ENCODE measurements at places on chromosomes 6 and 20.

DNA sequence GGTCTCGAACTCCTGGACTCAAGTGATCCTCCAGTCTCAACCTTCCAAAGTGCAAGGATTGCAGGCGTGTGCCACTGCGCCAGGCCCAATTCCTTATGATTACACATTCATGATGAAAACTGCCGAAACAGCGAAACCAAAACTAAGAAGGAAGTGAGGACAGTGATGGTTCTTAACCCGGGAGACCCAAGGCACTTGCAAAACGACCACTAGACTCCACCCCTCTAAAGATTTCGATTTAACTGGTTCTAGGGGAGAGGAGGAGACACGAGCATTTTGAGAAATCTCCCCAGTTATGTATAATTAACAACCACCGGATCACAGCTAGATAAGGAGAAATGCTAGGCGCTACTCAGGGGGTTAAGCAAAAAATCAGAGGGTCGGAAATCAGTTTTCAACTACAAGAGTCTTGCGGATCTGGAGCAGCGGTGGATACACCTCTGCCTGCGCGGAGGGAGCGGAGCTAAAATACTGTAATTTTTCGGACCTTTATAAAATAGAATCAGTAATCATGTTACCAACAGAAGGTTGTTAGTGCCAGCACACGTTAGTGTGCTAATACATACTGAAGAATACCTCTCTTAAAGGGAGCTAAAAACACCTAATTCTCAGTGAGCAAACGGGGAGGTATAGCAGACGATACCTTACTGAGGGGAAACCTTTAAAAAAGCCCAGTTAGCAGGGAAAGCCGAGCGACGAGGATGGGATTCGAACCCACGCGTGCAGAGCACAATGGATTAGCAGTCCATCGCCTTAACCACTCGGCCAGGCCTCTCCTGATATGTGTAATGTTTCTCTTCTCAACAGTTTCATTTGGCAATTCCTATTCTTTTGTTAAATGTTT lies 60.0 kb upstream of the BTN3A2 start:
- DNase-seq, result peak; percentile 53

- no peak for DNase-seq
Measured at GRCh38 chr6:135030056-135030473, 24.6 kb downstream of the HBS1L start.

DNA sequence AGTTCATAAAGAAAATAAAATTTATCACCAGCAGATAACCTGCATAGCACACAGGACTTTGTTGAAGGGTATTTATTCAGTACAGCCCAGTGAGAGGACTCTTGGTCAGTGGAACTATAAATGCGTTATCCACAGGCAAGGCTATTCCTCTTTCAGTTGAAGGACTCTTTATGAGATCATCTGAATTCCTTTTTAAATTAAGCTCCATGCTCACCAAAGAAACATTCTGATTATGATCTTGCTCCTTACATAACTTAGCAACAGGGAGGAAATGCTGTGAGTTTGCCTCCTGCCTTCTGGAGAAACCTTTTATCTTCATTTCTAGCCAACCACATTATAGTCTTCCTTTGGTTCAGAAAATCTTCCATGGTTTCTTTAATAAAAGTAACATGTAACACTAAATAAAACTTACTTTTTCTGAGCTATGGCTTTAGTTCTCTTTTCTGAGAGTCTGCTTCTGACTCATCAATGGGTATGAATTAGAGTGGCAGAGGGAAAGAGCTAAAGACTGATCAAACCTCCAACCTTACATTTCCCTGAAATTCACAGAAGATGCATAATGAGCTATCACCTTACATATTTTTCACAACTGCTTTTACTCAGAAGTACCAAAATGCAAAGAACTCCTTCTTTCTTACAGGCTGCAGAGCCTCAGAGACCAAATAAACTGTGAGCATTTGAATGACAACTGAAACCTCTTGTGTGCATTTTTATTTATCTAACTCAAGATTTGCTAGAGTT lies 267.2 kb downstream of the ADGRG6 start:
- no peak for DNase-seq

DNA sequence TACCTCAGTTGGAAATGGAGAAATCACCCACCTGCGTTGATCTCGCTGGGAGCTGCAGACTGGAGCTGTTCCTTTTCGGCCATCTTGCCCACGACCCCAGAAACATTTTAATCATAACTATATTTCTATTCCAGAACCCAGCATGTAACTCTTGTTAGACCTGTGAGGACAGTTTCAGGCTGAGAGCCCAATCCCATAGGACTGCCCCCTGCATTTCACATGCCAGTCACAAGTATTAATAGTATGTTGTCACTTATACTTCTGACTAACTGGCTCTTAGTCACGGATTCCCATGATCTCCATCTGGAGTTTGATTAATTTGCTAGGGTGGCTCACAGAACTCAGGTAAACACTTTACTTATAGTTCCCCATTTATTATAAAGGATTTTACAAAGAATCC lies 96.0 kb upstream of the PRND start:
- DNase-seq, result no peak

- no peak for DNase-seq
Measured at GRCh38 chr6:35148167-35148741, 7.1 kb upstream of the TCP11 start.

GRCh38 chr20:24631173-24631505 lies 161.7 kb downstream of the SYNDIG1 start:
- no peak for DNase-seq

- no peak for DNase-seq
Measured at GRCh38 chr20:35120012-35120701, 27.0 kb downstream of the EDEM2 start.

DNA sequence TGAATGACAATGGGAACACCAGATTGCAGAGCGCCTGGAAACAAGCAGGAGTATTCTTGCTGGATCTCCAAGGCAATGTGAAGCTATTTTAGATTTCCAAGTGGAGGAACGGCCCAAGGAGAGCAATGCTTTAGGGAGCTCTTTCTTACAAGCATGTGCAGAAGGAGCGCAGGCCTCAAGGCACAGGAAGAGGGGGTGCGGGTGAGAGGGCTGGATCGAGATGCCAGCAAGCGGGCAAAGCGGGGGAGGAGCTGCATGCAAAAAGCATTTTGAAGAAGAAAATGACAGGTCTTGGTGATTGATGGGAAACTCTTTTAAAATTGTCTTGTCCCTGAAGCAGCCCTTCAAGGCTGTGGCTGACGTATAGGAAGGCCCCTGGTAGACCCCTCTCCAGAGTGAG lies 171.9 kb downstream of the QRSL1 start:
- no peak for DNase-seq

GRCh38 chr6:160129881-160130615 lies 8.4 kb downstream of the SLC22A1 start:
- DNase-seq, result no peak

GRCh38 chr6:142908235-142908634 lies 36.7 kb downstream of the HIVEP2 start:
- DNase-seq, result no peak

DNA sequence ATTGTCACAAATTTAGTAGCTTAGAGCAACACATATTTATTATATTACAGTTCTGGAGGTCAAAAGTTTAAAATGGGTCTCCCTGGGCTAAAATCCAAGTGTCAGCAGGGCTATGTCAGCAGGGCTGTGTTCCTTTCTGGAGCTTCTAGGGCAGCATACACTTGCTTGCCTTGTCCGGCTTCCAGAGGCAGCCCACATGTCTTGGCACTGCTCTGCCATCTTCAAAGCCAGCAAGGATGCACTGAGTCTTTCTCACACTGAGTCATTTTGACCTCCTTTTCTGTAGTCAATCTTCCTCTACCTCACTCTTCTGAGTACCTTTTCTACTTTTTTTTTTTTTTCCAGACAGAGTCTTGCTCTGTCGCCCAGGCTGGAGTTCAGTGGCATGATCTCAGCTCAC lies 39.0 kb downstream of the ADGRF4 start:
- no peak for DNase-seq

DNA sequence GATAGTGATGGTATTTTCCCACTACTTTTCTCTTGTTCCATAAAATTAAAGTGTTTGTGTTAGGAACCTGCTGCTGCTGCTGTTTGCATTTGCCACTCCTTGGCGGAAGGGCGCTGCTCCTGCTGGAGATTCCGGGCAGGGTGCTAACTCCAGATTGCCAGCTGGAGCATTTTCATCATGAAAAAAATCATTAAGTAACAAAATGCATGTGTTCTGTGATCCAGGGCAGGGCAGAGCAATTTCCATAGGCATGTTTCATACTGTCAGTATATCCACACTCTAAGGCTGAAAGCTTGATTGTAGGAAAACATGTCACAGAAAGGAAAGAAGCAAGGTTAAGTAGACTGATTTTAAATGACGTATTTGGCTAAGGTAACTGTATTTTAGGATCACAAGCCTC lies 24.0 kb downstream of the PBOV1 start:
- no peak for DNase-seq

DNA sequence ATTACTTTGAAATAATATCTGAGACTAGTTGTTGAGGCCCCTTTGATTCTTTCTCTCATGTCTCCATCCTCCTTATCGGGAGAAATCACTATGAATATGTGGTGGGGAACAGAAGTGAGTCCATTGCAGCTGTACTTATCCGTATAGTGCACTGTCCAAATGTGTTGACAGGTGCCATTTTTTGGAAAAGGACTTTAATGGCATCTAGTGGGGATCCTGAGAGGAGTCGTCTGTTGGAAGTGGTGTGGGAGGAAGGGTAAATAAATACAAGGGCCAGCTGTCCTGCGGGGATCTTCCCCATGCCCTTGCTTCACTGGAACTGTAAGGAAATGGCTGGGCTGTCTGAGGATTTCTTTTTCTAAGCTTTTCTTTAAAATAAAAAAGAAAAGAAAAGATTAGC lies 19.4 kb downstream of the TPX2 start:
- DNase-seq, result no peak

DNA sequence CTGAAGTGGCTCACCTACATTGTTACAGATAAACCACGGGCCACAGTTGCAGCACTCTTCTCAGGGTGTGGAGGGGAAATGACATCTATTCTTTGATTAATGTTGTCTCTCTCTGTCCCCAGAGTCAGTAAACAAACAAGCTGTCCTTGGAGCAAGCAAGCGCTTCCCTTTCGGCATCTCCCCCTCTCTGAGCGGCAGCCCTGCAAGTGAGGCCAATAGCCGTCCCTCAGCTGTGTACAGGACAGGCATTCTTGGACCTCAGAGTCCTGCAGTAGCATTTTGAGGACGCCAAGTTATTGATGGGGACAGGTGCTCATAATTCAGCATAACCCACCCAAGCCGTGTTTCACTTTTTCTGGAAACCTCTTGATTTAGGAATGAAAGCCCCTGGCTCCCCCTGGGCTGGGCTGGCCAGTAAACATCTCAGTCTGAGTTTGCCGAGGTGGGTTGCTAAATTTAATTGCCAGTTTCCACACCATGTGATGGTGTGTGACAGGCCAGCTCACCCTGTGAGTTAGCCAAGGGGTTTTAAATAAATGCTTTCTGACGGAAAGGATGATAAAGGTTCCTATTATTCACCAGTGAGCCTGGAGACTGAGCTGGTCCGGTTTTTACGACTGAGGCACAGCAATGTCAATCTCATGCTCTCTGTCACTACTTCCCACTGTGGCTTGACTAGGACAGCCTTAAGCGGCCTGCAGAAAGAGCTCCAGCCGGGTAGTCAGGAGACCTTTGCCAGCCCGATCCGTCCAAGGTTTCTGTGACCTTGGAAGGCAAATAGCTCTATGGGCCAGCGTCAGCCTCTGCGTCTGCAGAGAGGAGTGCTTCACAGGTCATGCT lies 214.8 kb upstream of the RREB1 start:
- no peak for DNase-seq

DNA sequence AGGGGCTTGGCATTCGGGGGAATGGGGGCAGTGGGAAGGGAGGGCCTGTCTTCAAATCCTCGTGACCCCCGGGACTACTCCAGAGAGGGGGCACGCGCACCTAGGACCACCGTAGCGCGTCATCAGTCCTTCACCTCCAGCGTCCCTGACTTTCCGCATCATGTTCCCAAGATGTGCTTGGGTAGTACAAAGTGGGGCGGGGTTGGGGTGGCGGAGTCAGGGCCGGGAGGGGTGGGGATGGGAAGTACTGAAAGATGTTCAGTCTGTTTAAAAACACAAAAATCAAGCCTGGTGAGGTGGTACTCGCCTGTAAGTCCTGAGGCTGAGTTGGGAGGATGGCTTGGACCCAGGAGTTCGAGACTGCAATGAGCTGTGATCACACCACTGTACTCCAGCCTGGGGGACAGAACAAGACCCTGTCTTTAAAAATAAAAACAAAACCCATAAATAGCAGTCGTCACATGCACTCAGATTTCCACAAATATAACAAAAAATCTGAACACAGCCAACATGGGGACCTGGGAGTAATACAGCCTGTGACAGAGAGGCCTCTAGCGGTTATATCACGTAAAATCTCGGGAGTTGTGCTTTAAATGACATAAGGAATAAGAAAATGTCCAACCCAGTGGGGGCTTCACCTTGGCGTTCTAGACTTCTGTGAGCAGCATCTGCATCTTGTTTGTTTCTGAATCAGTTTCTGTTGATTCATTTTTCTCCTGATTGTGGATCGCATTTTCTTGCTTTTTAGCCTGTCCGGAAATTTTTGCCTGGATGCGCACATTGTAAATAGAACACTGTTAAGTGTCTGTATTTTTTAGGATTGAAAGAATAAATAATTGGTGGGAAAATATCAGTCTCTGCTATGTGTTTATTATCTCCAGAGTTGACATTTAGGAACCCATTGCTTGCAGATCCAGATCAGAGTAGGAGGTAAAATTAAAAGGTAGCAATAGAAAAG lies 698 bp upstream of the LRP11 start:
- DNase-seq, result peak; percentile 32

GRCh38 chr20:16262594-16262993 lies 310.7 kb downstream of the KIF16B start:
- no peak for DNase-seq

DNA sequence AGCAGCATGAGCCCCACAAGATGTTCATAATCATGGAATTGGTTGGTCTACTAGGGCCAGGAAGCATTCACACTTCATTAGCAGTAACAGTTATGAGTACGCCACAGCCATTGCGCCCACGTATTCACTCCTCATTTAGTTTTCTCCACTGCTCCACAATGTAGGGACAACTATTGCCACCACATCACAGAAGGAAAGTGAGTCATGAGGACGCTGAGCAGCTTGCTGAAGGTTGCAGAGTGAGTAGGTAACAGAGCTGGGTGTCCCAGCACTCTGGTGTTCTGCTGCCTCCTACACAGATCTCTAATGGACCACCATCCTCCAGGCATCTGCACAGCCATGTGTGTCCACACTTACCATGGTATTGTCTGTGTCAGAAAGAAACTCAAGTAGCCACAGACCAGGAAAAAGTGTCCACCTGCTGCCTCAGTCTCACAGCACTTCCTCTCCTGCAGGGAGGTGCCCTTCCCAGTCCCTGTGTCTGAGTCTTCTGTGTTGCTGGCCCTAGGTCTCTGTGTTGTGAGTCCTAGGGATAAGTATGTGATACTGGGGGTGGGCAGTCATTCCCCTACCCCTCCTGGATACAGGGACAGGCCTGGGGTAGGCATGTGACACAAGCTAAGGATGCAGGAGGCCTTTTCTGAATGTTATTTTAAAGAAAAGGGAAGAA lies 103.9 kb downstream of the TTLL2 start:
- no peak for DNase-seq

DNA sequence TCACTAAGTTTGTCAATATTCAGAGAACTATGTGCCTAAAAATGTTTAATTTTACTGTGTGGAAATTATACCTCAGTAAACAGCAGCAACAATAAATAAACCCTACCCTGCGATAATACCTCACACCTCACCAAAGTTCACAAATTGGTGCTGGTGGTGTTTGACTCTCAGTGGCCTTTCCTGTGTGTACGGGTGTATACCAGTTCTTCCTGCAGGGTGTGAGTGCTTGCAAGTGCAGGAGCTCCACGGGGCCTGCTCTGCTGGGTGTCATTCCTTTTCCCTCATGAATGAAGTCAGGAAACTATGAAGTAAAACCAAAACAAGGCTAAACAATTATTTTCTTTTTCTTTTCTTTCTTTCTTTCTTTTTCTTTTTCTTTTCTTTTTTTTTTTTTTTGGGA lies 4.1 kb upstream of the ENPP5 start:
- DNase-seq, result no peak
